RKO (cell line): ENCODE measurements at places on chromosomes 5 and 9.

GRCh38 chr5:98769210-98769958, 4.1 kb upstream of the RGMB start:
- DNase-seq, result peak; percentile 90

GRCh38 chr5:134226441-134227192, 744 bp upstream of the PPP2CA start:
- DNase-seq, result no peak

- DNase-seq, result no peak
These were observed 116.5 kb downstream of the SLC1A3 start for GRCh38 chr5:36722900-36723299.

DNA sequence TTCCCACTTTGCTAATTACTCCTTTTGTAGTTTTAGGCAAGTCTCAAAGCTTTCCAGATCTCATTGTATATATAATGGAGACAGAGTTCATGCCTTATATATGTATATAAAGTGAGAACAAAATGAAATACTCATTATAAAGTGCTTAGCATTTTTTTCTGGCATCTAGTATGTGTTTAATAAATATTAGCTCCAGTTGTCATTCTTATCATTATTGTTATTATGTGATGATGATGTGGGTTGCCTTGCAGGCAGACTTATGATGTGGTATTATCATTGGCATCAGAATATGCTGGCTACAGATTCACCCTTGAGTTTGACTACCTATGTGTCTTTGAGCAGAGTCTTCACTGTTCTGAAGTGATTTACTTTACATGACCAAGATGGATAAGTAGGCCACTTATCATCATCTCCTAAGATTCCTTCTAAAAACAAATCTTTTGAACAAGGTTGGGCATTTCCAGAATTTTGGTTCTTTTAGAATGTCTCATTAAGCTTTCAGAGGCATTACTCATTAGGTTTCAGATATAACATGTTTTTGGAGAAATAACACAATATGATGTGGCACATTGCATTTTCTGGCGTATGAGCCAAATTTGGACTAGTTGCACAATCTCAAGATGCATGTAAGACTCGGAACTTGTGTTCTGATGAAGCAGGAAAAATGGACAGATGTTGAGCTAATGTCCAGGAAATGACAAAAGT, 145.6 kb upstream of the TNC start:
- DNase-seq, result no peak

- DNase-seq, result no peak
These were observed 62.7 kb downstream of the PCSK5 start for GRCh38 chr9:75953218-75953617.

GRCh38 chr5:112886975-112887374, 25.9 kb downstream of the SRP19 start:
- DNase-seq, result no peak

GRCh38 chr9:88965473-88965872, 25.8 kb upstream of the S1PR3 start:
- no peak for DNase-seq

- peak; percentile 14 for DNase-seq
These were observed 64.5 kb upstream of the GNA14 start for GRCh38 chr9:77712533-77713130.
